ENCODE measurements at places on chromosomes 1 and 21.

- H3K4me3 ChIP-seq = no peak overlapping the region
- DNase-seq = no peak
- no peaks in the 10 kb centered on the region for H3K27me3 ChIP-seq
Measured at GRCh38 chr1:171226747-171227370, 21.4 kb upstream of the FMO1 start.

GRCh38 chr1:108962681-108963051, 618 bp downstream of the CLCC1 start:
- H3K36me3 ChIP-seq = peaks cover 2% of the 10 kb centered on the region
- no peaks in the 10 kb centered on the region for H3K27me3 ChIP-seq
- no peak for DNase-seq
- peak overlapping the region; percentile 95 for H3K27ac ChIP-seq
- H3K4me3 ChIP-seq = peak overlapping the region; percentile 86

- no peak overlapping the region for H3K27ac ChIP-seq
- DNase-seq = no peak
- no peaks in the 10 kb centered on the region for H3K36me3 ChIP-seq
Measured at GRCh38 chr1:198187973-198188588, 31.3 kb downstream of the NEK7 start.

DNA sequence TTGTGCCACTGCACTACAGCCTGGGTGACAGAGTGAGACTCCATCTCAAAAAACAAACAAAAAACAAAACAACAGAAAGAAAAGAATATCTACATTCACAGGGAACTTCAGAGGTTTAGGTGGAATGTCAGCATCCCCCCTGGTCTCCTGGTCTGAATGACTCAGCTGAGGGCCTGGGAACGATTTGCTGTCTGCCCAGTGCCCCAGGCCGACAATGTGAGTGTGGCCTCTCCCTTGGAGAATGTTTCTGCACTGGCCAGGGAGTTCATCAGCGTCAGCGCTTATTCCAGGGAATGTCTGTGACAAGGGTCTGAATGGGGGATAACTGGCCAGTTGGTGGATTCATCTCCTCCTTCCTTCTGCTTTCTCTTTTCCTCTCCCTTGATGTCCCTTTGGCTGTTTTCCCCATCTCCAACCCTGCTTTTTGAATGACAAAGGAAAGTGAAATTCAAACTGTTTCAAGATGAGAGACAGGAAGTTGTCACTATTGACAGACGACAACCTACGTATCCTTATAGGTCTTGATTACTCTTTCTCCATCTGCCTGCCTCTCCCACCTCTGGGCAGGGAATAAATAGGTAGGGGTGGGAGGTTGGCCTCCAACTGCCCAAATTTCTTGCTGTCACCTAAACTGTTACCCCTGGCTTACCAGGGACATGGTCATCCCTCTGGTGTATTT, 213.1 kb downstream of the HHAT start:
- no peak overlapping the region for H3K4me3 ChIP-seq
- no peak for DNase-seq
- H3K36me3 ChIP-seq = no peaks in the 10 kb centered on the region
- peaks cover 11% of the 10 kb centered on the region for H3K4me1 ChIP-seq
- no peaks in the 10 kb centered on the region for H3K27me3 ChIP-seq

GRCh38 chr1:2990376-2991115, 30.7 kb upstream of the ACTRT2 start:
- H3K4me1 ChIP-seq = no peaks in the 10 kb centered on the region
- no peaks in the 10 kb centered on the region for H3K36me3 ChIP-seq
- H3K27me3 ChIP-seq = no peaks in the 10 kb centered on the region
- DNase-seq = peak; percentile 64

DNA sequence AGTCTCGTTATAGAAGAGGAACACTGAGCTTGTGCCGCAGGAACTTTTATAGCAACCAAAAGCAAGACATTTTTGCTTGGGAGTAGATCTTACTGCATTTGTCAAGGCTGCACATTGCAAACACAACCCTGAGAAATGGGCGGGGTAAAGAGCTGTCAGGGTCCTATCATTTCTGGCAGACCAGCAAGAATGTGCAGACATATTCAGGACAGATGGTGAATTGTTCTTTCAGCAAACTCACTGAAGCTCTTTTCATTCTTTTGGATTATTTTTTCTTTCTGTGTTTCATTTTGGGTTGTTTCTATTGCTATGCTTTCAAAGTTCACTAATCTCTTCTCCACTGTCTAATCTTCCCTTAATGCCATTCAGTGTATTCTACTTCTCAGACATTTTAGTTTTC, 5.1 kb upstream of the ACTN2 start:
- H3K27ac ChIP-seq = no peak overlapping the region
- H3K4me3 ChIP-seq = no peak overlapping the region
- peaks cover 35% of the 10 kb centered on the region for H3K27me3 ChIP-seq
- DNase-seq = no peak
- peaks cover 5% of the 10 kb centered on the region for H3K4me1 ChIP-seq

- peaks cover 44% of the 10 kb centered on the region for H3K4me1 ChIP-seq
- no peaks in the 10 kb centered on the region for H3K27me3 ChIP-seq
- no peak overlapping the region for H3K27ac ChIP-seq
- DNase-seq = no peak
- H3K4me3 ChIP-seq = no peak overlapping the region
- peaks cover 6% of the 10 kb centered on the region for H3K36me3 ChIP-seq
Measured at GRCh38 chr1:11800756-11801433, 4.9 kb downstream of the MTHFR start.

DNA sequence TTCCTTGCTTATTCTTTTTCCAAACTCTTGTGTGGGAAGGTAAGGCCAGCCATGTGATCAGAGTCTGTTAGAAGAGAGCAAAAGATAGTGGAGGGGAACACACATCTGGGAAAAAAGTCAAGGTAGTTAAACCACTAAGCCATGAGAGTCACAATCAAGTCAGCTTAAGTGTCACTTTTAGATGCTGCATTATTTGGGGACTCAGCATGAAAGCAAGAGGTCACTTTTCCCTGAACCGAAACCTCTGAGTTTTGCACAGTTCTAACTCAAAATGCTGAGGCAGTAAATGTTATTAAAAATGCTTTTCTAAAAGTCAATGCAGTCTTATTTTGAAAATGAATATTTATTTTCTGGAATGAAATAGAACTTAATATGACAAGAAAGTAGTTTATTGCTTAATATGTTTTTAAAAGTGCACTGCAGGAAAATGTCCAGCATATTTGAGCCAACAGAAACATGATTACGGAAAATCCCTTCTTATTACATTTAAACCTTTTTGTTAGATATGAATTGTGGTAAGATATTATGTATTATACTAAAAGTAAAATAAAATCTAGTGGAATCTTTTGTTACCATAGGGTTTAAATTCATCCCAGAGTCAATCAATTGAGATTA, 69.3 kb downstream of the RBM11 start:
- H3K27me3 ChIP-seq = peaks cover 14% of the 10 kb centered on the region
- H3K36me3 ChIP-seq = no peaks in the 10 kb centered on the region
- no peak for DNase-seq
- no peak overlapping the region for H3K4me3 ChIP-seq
- H3K27ac ChIP-seq = no peak overlapping the region

DNA sequence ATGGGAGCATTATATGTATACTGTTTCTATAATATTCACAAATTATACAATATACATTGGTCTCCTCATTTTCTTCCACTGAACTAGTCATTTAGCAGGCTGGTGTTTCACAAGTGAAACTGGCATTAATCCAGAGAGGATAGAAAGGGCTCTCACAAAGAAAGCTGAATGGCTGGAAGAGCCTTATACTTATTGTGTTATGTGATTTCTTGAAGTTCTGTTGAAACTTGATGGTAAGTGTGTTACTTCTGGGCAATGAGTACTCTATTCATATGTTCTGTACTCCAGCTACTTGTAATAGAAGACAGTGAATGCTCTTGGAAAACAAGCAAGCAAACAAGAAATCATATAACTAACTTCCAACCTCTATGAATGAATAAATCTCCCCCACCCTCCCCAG, 14.9 kb downstream of the STX12 start:
- no peak for DNase-seq
- H3K27ac ChIP-seq = peak overlapping the region; percentile 42
- peaks cover 5% of the 10 kb centered on the region for H3K36me3 ChIP-seq
- no peak overlapping the region for H3K4me3 ChIP-seq
- H3K27me3 ChIP-seq = no peaks in the 10 kb centered on the region

DNA sequence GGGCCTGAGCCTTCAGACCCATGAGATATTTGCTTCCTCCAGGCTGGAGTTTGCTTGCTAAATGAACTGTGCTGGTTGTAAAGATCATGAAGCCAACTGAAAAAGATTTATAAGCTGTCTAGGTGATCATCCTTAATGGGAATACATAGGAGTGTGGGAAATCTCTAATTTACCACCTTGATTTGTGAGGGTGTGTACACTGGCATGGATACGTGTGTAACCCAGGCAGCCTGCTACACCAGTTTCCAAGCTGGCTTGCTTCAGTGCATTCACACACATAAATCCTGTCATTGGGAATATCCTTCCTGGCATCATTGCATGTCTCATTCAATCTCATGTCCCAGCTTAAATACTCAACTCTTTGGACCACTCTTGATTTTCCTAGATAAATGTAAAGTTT, 57.6 kb upstream of the GNG12 start:
- no peak for DNase-seq
- H3K27me3 ChIP-seq = no peaks in the 10 kb centered on the region
- peaks cover 40% of the 10 kb centered on the region for H3K4me1 ChIP-seq
- H3K27ac ChIP-seq = no peak overlapping the region
- H3K36me3 ChIP-seq = no peaks in the 10 kb centered on the region

DNA sequence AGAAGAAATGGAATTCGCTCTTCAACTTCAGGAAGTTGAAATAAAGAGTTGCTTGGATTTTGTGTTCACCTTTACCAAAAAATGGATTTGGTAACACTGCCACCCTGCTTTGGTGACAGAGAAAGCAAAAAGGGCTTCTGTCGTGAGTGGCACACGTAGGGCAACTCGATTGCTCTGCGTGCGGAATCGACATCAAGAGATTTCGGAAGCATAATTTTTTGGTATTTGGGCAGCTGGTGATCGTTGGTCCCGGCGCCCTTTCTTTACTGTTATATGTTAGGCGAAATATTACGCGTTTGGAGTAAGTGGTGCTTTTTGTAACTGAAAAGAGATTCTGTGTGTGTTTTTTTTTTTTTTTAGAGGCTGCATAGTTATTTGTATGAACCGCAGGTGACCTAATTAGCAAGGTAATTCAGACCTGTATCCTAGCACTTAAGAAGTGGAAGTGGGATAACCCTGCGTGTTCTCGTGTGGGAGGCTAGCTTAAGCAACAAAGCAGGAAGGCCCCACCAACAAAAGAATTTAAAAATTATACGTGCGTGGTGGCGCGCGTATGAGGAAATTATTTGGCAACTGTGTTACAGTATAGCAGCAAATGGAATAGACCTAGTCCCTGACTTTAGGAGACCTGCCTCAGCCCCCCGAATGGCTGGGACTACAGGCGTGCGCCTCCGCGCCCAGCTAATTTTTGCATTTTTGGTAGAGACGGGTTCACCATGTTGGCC, at the start of gene RNU11:
Gene RNU11, plus strand, starts transcription at position 127 of the 725 bp plus-strand sequence.
- H3K27me3 ChIP-seq = no peaks in the 10 kb centered on the region
- no peak for DNase-seq
- peak within 1 kb of the TSS; percentile 82 for H3K4me3 ChIP-seq
- no peaks in the 10 kb centered on the region for H3K36me3 ChIP-seq
- peak within 1 kb of the TSS; percentile 99 for H3K27ac ChIP-seq

GRCh38 chr1:174692313-174692712, 244.5 kb downstream of the GPR52 start:
- H3K27ac ChIP-seq = no peak overlapping the region
- H3K4me1 ChIP-seq = peaks cover 7% of the 10 kb centered on the region
- no peaks in the 10 kb centered on the region for H3K27me3 ChIP-seq
- no peak for DNase-seq

DNA sequence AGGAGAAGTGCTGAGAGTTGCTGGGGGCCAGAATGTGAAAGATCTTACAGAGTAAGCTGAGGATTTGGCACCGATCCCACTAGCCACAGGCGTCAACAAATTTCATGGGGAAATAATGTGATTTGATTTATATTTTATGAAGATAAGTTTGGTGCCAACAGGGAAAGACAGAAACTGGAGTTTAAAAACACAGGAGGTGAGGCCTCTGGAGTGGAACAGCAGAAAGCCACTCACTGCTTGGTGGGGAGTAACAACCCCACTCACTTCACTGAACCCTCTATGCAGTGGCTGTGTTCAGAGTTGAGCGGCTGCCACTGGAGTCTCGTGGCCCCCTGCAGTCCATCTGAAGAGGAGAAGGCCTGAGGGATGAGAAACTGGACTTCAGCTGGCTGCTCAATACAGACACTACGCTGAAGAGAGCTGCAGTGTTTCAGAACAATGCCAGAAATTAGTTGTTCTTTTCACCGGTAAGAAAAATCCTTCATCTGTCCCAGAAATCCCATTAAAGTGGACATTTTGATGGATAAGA, 48.0 kb upstream of the RXRG start:
- DNase-seq = no peak
- no peak overlapping the region for H3K27ac ChIP-seq
- H3K4me3 ChIP-seq = no peak overlapping the region
- peaks cover 19% of the 10 kb centered on the region for H3K27me3 ChIP-seq
- no peaks in the 10 kb centered on the region for H3K4me1 ChIP-seq

- H3K27ac ChIP-seq = no peak overlapping the region
- no peak for DNase-seq
- no peaks in the 10 kb centered on the region for H3K36me3 ChIP-seq
- peaks cover 39% of the 10 kb centered on the region for H3K27me3 ChIP-seq
Measured at GRCh38 chr1:233394860-233395717, 67.6 kb downstream of the MAP3K21 start.

GRCh38 chr1:88145752-88146151, 538.3 kb upstream of the PKN2 start:
- H3K27ac ChIP-seq = no peak overlapping the region
- no peaks in the 10 kb centered on the region for H3K36me3 ChIP-seq
- H3K4me3 ChIP-seq = no peak overlapping the region
- H3K27me3 ChIP-seq = peaks cover 10% of the 10 kb centered on the region
- no peak for DNase-seq

DNA sequence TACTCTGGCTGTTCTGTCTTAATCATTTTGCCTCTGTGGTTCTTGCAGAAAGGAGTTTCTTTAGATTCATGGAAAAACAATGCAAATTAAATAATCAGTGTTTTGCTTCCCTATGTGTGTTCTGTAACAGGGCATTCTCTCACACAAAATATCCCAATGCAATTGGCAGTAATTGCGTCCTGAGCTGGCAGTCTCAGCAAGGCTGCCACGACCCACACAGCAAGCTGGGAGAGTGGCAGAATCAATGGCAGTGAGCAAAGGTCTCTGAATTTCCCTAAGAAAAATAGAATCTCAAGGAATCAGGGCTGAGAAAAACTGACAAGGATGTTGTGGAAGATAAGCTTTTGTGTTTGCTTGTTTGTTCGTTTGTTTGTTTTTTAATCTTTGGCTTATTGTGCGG, 198.1 kb upstream of the ST6GALNAC5 start:
- DNase-seq = no peak
- no peaks in the 10 kb centered on the region for H3K4me1 ChIP-seq
- H3K27me3 ChIP-seq = peaks cover 30% of the 10 kb centered on the region
- H3K36me3 ChIP-seq = peaks cover 6% of the 10 kb centered on the region
- H3K27ac ChIP-seq = no peak overlapping the region
